Psoas muscle (tissue), 8 donors: ENCODE measurements at places on chromosomes 7 and 10. TPM values are rescaled to one million over a fixed set of nuclear protein-coding genes. Genes with fewer than 3 reads are reported as not detected.

IFIT1B gene
- not detected for total RNA-seq

GRCh38 chr7:155922067-155922816, 110.0 kb upstream of the SHH start:
- no peak for DNase-seq

UCMA gene
- not detected for total RNA-seq

DNA sequence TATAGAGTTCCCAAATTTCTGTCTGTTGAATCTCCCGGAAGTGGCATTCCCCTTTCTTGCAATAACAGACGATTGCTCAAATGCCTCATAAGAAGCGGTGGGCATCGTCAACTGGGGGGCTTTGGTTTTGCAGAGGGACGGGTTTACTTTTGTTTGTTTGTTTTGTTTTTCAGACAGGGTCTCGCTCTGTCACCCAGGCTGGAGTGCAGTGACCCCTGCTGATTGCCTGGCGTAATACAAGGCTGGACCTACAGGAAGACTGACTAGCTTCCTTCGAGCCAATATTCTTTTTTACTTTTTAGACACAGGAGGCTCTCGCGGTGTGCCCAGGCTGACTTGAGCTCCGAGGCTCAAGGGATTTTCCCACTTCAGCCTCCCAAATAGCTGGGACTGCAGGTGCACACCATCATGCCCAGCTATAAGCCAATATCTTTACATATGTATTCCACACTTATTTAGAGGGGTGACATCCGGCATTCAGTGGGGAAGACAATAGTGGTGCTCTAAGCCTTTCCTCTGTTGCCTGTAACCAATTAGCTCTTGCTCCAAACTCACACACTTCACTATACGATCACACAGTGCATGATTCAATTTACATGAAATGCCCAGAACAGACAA, 58.1 kb downstream of the FHIP2A start:
- DNase-seq: no peak

DNA sequence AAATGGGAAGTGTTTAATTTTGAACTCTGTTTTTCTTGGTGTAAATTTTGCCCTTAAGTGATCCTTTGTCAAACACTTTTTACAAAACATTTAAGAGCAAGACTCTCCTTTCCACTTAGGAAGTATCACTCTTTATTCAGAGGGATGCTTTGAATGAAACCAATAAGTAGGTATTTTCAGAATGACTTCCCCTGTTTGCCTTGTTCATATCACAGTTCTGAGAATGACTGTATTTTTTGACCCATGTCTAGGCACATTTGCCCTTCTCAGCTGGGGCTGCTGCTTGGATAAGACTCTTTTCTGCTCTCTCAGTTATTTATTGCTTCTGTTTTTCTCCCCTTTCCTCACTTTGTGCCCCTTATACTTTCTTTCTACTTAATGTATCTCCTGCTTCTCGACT, 98.2 kb downstream of the CCNY start:
- no peak for DNase-seq

GRCh38 chr10:43197834-43198681, 59.8 kb downstream of the CSGALNACT2 start:
- peak; percentile 36 for DNase-seq

GRCh38 chr7:88104732-88105131, 115.1 kb downstream of the SRI start:
- no peak for DNase-seq

DNA sequence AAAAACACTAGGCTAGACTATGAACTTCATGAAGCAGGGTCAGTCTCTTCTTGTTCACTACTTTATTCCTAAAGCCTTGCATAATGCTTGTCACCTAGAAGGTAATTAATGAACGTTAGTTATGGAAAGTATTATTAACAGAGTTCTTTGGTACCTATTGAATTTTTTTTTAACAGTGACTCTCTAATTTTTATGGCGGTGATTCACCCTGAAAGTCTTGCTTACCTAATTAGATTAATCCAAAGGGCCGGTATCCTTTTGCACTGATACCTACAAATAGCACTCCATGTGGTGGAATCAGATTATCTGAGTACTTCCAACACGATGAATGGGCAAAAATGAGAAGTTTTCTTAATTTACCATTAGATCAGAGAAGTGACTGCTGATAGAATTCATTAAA, 31.7 kb downstream of the STAM start:
- DNase-seq: no peak

DNA sequence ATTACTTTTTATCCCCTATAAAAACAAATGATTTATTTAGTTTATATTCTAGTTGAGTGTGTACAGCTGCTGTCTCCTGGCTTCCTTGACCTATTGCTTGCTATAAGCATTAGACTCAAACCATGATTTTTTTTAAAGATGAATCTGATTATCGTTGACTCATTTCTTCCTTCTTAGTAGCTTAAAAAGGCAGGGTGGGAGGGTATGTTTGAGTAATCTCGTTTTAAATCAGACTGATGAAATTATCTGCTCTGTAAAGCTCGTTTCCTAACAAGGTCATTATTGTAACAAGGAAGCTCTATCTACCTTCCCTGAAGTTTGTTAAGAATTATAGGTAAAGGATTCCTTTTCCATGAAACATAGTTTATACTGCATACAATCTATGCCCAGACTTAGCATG, 276.3 kb upstream of the KCND2 start:
- DNase-seq: no peak
